ENCODE measurements at places on chromosomes 2 and 18.

GRCh38 chr2:211367711-211368110 lies 811.3 kb downstream of the CPS1 start:
- DNase-seq: no peak

DNA sequence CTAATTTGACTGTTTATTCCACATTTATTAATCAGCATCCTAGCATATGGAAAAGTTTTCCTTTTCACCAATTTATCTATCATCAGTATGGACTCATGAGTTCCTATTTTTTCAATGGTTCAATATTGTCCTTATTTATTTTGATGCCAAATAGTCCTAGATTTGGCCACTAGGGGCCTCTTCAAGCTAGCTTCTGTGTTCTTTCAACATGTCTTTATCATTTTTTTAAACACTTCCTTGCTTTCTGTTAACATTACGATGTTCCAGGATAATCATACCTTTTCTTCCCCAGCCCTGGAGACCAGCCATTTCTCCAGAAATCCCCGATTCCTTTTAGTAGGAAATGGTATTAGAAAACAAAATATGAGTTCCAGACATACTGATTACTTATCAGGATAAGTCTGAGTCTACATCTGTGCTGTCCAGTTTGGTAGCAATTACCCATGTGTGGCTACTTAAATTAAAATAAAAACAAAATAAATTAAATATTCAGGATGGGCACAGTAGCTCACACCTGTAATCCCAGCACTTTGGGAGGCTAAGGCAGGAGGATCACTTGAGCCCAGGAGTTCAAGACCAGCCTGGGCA lies 70.6 kb downstream of the RPE start:
- DNase-seq: peak; percentile 75

GRCh38 chr2:187482796-187483195 lies 34.7 kb upstream of the CALCRL start:
- no peak for DNase-seq

DNA sequence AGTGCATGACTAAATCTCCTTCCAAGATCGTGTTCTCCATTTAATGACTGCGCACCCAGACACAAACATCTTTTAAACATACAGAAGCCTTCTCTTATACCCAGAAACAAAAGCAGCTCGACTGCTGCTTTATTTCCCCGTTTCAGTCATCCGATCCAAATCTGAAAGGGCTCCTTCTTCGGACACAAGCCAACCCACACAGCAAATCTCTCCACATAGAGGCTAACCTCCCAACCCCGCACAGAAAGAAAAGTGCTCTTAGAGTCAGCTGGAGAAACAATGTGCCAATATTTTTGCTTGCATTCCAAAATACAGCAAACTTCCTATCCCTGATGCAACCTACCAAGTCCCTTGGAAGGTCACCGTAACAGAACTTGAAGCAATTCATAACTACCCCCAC lies 29.1 kb downstream of the GAREM1 start:
- DNase-seq: peak; percentile 57

DNA sequence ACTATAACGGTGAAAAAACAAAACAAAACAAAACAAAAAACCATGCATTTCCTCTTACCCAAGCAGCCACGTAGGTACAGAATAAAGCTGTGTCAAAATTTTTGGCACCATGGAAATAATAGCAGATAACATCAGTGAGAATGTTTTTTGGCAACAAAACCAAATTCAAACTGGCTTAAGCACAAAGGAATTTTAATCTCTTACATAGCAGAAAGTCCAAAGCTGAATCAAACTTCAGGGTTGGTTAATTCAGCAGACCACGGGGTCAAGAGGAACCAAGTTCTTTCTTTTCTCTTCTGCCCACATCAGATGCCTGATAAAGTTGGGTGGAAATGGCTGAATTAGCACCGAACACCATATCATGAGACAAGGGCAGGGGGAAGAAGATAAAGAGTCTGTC lies 129.5 kb downstream of the PAX3 start:
- DNase-seq: no peak

DNA sequence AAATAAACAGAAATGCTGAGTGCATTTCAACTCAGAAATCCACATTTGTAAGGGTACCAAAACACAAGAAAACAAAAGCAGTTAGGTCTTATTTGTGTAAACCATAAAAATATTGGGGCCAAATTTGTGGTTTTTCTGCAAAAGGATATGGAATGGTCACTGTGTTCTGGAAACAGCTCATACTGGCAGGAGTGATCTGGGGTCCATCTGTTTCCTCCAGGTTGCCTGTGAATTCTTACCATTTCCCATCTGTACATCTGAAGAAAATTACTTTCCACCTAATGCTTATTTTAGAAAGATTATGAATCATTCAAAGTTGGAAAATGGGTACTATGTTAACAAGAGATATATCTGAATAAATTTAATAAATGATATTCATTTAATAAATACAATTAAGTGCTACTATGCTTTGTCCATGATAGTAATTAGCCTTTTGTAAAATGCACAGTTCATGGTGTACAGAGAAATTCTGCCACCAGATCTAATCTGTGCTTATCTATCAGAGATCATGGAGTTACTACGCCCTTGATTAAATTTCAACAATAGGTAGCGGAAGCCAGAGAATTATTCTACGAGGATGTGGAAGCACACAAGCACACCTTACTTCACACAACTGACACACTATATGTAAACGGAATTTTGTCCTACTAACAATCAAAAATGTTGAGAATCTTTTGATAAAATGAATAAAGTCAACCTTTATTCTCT lies 10.9 kb downstream of the ALS2 start:
- no peak for DNase-seq

GRCh38 chr2:230419181-230419580 lies 3.2 kb downstream of the SP100 start:
- no peak for DNase-seq

GRCh38 chr2:24209389-24210105 lies 34.7 kb downstream of the FAM228A start:
- no peak for DNase-seq

Data from cardiac fibroblast (primary cell).